ENCODE measurements at places on chromosomes 1 and 21.

DNA sequence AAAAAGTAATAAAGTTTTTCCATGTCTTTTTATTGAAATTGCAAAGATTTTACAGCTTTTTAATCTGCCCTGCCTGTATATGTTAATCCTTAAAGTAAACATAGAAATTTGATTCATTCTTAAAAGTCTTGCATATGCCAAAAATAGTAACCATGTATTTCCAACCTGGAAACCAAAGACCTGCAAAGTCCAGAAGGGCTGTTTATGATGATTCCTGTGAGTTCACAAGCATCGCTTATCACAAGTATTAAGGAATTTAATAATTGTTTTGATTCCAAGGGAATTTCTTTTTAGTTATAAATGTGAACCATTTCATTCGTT lies 199.1 kb downstream of the PTPRC start:
- no peak for DNase-seq

DNA sequence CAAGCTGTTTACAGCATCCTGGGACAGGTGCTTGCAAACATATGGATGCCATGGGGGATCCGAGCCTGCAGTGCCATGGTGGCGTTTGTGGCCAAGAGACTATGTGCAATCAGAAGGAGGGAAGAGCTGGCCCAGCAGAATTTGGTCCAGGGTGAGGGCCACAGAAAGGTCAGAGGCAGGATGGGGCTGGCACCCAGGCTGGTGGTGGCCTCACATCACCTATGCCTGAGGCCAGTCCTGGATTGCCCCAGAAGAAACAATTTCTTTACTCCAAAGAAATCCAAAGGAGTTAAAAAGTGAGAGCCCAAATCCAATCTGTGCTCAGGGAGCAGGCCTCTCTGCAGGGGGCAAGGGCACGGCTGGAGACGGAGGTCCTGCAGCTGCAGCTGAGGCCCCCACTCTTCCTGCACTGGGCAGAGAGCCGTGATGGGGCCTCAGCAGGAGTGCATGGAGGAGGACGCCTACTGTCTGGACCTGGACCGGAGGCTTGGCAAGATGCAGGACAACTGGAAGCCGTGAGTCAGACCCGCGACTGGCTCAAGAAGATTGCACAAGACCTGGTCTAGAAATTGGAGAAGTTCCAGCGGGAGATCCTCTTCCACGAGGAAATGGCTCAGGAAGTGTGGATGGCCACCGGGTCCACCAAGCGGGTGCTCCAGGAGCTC lies 163.5 kb downstream of the RYR2 start:
- DNase-seq: no peak

DNA sequence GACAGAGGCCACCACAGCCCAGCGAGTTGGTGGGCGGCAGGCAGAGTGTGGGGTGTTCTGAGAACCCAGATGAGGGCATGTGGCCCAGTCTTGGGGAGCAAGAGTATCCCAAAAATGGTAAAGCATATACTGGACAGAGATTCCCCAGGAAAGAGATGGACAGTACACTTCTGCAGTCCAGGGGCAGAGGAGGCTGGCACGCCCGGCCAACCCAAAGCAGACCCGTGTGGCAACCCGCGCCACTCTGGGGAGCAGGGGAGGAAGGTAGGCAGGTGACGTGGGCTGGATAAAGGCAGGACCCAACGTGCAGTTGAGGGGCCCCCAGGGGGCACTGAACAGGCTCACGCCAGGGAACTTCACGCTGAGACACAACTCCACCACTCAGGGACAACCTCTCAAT lies 46.4 kb upstream of the RIPK4 start:
- DNase-seq: no peak

DNA sequence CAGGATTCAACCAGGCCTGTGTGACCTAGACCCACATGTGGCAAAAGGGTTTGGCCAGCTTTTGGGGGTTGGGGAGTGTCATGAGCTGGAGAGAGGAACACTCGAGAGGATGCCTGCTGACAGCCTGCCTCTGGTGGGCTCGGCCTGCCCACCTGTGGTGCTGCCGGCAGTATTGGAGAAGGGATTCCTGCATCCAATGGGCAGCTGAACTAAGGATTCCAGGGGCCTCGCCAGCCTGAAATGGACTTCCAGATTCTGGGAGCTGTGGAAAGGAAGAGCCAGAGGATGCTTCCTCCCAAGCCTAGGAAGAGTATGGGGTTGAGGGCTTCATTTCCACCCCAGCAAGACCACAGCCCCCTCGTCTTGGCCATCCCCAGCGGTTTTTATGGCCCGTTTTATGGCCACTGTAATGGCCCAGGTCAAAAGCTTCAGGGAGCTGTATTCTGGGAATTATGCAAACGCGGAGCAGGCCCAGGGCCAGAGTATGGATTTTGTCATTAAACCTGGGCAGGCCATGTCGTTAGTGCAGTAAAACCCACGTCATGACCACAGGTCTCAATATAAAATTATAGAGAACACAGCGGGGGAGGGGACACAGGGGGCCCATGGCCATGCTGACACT lies 63.6 kb downstream of the TMEM53 start:
- DNase-seq: no peak

DNA sequence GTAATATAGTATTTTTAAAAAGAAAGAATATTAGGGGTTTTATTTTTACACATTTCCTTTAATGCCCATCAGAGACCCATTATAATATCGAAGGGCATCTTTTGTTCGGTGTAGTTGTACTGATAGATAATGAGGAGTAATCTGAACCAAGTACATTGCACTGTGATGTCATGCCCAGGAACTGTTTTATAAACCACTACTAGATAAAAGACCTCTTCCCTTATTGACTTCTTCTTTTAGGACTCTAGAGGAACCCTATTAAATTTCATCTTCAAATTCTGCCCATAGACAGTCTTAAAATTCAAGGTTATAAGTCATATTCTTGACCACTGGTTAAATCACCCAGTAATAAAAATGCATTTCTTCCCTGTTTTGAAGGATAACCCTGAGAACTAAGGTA lies 206.5 kb downstream of the NRIP1 start:
- no peak for DNase-seq

- no peak for DNase-seq
These were observed 81.7 kb upstream of the RALGPS2 start for GRCh38 chr1:178643349-178643748.

GRCh38 chr1:25743164-25744139 lies 56.5 kb upstream of the SELENON start:
- DNase-seq: peak; percentile 74

GRCh38 chr1:44684525-44684924 lies 10.0 kb downstream of the ARMH1 start:
- DNase-seq: no peak

GRCh38 chr21:29418813-29419212 lies 120.1 kb downstream of the BACH1 start:
- no peak for DNase-seq

DNA sequence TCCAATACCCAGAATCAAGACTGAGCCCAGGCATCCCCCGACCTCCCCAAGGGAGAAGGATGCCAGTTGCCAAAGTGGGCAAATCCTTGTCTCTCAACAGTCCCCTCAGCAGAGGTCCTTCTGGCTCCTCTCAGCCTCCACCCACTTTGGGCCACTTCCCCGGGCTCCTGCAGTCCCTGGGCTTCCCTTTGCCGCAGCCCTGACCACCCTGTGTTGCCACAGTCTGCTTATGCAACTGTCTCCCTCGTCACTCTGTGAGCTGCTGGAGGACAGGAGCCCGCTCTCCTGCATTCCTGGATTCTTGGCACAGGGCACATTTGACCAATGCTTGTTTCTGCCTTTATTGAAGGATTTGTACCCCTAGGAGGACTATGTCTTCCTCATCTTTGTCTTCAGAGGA lies 2.9 kb upstream of the LRP8 start:
- no peak for DNase-seq

- peak; percentile 67 for DNase-seq
These were observed 168.2 kb downstream of the RASAL2 start for GRCh38 chr1:178262120-178262500.

- no peak for DNase-seq
These were observed 62.4 kb upstream of the IGSF21 start for GRCh38 chr1:18045203-18045602.

DNA sequence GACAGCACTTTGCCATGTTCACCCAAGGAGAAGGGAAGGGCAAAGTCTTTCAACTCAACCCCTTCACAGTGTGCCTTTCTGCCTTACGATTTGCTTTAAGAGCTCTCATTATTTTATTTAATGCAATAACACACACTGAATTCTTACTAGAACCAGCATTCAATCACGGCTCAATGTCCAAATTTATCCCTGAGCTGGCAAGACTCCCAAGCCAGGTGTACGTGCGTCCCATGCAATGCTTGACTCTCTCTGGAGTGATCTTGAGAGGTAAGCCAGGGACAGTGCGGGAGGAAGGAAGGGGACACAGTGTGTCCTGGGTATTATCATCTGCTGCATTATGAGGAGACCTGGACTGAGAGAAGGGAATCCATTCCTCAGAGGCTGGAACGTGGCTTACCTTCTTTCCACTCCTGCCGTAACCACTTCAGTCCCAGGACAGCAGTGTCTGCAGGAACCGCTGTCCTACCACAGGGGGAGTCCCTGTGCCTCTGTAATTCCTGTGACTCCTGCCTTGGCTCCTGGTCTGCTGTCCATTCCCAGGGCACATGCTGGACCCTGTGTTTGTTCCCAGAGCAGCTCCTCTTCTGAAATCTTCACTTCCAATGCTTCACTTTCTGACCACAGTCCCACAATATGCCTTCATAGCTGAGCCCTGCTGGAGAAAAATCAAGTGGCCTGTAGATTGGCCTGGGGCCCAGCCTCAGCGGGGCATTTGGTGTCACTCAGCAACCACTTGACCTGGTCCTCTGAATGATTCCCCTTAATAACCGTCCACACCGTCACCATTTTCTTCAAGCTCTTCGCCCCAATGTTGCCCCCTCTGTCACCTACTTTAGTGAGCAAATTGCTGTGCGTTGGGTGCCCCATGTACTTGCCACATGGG lies 28.6 kb upstream of the STUM start:
- DNase-seq: no peak

- DNase-seq: no peak
These were observed 17.7 kb downstream of the DDAH1 start for GRCh38 chr1:85447006-85447943.

GRCh38 chr1:21659099-21659923 lies 9.8 kb downstream of the RAP1GAP start:
- DNase-seq: peak; percentile 87

DNA sequence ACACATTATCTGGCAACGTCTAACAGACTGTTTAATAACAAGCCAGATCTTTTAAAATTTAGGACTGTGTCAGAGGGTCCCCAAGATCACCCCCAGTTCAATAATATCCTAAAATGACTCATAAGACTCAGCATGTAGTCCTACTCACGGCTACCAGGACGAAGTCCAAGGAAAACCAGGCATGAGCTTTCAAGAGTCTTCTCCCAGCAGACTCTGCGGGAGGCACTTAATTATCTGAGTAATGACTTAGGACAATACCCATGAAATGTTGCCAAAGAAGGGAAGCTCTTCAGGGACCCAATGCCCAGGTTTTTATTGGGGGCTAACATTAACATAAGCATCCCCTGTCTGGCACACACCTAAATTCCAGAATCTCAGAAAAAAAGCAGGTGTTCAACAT lies 7.0 kb downstream of the HFM1 start:
- no peak for DNase-seq

DNA sequence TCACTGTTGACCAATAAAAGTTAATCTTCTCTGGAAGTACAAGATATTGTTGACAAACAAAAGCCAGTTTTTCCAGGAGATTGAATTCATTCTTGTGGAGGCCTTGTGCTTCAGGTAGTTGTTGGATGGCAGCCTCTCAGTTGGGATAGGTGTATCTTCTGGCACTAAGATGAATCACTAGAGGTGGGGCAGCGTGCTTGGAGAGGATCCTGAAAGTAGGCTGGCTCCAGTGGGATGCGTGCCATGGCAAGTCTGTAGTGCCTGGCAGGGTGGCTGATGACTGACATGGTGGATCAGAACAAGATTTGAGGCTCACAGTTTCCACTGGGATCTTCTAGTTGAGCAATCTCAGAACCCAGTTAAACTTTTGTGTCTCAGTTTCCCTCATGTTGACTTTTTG lies 2.4 kb downstream of the VPS13D start:
- DNase-seq: no peak

DNA sequence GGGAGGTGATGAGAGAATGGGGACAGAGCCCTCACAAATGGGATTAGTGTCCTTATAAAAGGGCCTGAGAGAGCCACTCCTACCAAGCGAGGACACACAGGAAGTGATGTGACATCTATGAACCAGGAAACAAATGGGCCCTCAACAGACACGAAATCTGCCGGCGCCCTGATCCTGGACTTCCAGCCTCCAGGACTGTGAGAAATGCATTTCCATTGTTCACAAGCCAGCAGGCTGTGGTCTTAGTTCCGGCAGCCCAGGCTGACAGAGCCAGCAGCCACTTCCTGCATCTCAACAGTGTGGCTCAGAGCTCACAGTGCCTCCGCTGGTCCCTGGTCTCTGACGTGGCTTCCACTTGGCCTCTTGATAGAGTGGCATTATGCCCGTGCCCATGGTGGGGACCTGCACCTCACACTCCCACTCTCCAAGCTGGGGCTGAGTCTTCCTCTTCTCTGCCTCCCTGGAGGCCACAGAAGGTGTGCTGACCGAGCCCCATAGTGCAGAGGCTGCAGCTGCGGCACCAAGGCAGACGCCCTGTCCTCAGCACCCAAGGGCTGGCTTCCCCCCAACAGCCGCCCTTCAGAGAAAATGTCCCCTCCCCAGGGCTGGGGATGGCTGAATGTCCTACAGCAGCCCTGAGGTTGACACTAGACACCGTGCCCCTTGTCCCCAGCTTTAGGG lies 44.9 kb downstream of the ACOT7 start:
- DNase-seq: no peak

- DNase-seq: no peak
These were observed 30.6 kb upstream of the LYPD8 start for GRCh38 chr1:248786156-248786555.

DNA sequence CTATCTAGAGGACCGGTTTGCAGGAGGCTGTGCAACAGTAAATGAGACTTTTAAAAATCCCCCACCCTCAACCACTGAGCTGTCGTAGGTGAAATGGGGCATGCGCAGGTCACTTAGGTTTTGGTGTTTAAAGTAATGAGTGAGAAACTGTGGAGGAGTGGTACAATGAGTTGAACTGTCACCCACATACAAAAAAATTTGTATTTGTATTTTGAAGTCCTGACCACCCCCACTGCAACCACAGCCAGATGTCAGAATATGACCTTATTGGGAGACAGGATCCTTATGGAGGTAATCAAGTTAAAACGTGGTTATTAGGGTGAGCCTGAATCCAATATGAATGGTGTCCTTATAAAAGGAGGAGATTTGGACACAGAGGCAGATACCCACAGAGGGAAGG lies 1.6 kb upstream of the IRF6 start:
- DNase-seq: no peak

DNA sequence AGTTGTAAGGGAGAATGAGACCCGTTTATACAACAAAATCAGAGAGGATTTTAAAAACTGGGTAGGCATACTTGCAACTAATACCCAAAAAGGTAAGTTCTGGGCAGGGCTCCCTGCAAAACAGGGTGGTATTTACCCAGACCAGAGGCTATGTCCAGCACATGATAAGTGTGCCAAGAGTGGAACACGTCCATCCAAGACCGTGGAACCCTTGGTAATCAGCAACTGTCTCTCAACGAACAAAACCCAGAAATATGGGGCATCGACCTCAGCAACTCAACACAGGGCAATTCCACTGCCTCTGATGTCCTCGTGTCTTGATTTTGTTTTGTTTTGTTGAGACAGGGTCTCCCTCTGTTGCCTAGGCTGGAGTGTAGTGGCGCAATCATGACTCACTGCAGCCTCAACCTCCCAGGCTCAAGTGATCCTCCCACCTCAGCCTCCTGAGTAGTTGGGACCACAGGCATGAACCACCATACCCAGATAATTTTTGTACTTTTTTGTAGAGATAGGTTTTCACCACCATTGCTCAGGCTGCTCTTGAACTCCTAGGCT lies 26.7 kb upstream of the MX1 start:
- DNase-seq: no peak

Data from eye (tissue), 1 donor.